Stimulated activated CD8-positive, alpha-beta memory T cell treated with anti-CD3 and anti-CD28 coated beads, Interleukin-15, amount 100 ng/mL, for 24 hours (primary cell): ENCODE measurements at places on chromosomes 11 and 22.

DNA sequence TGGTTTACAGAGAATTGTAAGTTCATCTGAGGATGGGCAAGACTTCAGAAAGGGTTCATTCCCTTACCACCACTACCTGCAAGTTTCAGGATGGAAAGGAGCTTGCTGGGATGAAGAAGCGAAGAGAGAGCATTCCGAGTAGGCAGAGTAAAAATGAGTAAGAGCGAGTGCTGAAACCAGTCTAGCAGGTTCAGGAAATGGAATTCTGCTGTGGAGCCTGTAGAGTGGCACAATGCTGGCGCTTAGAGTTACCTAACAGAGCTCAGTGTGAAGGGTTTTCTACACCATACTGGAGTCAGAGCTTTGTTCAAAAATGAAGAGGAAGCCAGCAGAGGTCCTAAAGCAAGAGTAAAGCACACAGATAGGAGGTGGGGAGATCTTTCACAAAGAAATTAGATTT is 179.2 kb upstream of the ZC3H12C start:
- no peak for DNase-seq

DNA sequence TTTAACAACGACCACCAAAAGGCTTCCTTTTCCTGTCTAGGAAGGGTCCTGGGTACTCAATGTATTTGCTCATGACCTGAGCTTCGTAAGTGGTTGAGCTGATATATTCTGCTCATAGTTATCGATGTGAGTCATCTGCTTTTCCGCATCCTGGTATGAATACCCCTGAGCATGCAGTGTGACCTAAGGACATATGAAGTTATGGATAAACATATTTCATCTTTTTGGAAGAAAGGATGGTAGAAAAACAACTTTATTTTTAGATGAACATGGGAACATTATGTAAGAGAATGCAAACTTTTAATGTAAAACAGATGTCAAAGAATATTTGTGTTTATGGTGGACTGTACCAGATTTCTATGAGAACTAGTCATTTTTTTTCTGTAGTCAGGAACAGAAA is 28.4 kb downstream of the TRPC6 start:
- no peak for DNase-seq

DNA sequence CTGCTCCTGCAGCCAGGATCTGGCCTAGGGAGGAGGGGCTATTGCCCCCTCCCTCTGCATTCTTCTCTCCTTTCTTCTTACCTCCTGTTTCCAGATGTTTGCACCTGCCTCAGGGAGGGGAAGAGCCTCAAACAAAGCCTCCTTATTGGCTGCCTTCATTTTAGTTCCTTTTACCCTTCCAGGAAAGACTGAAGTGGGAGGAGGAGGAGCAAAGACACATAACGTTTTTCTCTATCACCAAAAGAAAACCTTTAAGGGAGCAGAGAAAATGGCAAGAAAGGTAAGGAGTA is 13.3 kb upstream of the CHRM1 start:
- DNase-seq: no peak

- no peak for DNase-seq
Observed at GRCh38 chr11:888310-889212, 22.0 kb downstream of the CHID1 start.

DNA sequence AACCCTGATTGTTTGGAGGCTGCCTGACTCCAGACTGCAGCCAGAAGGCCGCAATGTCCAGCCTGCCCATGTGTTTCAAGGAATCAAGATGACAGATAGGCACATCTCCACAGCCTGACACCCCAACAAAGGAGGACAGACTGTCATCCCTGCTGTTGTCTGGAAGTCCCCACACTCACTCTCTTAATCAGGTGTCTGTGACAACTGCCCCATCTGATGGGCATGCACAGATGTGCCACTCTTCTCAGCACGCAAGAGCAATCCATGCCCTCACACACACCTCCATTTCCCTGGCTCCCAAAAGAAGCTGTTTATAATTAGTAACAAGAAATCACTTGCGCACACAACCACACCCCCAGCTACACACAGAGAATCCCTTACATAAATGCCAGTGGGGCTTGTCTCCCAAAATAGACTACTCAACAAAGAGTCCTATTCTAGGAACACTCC is 117.6 kb downstream of the C11orf58 start:
- DNase-seq: no peak

GRCh38 chr11:128026596-128026995 is 560.8 kb downstream of the ETS1 start:
- no peak for DNase-seq

DNA sequence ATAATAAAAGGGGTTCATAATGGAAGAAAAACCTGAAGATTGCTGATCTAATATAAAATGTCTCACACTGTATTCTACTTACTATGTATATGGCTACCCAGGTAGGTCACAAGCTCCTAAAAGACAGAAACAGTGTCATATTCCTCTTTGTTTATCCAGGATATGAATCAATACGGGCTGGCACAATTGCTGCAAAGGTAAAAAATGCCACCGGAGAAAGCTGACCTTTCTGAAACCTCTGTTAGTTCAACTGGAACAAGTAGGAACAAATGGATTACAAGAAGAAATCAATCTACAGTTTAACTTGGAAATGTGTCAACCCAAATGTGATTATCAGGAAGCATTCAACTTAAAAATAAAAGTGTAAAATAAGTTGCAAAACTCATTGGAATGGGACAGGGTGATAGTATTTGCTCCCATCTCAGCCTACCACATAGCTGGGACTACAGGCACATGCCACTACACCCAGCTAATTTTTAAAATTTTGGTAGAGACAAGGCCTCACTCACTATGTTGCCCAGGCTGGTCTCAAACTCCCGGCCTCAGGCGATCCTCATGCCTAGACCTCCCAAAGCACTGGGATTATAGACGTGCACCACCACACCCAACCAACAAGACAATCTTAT is 27.6 kb downstream of the SLC35F2 start:
- DNase-seq: no peak

DNA sequence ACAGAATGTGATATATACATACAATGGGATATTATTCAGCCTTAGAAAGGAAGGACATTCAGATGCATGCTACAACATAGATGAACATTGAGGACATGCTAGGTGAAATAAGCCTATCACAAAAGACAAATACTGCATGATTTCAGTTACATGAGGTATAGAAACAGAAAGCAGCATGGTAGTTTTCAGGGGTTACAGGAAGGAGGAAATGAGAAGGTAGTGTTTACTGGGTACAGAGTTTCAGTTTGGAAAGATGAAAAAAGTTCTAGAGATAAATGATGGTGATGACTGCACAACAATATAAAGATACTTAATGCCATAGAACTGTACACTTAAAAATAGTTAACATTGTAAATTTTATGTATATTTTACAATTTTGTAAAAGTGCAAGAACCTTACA is 266.7 kb upstream of the C11orf87 start:
- no peak for DNase-seq

GRCh38 chr22:31451709-31452571 is 37.7 kb downstream of the EIF4ENIF1 start:
- no peak for DNase-seq

- no peak for DNase-seq
Observed at GRCh38 chr22:47775686-47776085, 1013.2 kb downstream of the TBC1D22A start.

- DNase-seq: no peak
Observed at GRCh38 chr11:34790620-34791019, 125.6 kb downstream of the APIP start.

DNA sequence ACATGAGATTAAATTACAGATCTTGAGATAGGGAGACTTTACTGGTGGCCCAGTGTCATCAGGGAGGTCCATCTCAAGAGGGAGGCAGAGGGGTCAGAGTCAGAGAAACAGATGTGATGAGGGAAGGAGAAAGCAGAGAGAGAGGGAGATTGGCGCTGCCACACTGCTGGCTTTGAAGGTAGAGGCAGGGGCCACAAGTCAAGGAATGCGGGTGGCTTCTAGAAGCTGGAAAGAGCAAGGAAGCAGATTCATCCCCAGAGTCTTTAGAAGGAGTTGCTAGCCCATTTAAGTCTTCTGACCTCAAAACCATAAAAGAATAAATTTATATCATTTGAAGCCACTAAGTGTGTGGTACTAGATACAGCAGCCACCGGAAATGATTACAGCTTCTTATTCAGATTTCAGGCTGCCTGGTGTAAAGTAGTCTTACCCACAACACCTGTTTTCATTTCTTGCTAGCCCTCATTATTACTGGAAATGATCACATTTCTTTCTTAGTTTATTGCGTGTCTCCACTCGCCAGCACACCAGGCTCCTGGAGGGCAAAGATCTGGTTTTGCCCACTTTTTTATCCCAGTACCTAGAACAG is 12.6 kb upstream of the SERPINH1 start:
- DNase-seq: no peak

DNA sequence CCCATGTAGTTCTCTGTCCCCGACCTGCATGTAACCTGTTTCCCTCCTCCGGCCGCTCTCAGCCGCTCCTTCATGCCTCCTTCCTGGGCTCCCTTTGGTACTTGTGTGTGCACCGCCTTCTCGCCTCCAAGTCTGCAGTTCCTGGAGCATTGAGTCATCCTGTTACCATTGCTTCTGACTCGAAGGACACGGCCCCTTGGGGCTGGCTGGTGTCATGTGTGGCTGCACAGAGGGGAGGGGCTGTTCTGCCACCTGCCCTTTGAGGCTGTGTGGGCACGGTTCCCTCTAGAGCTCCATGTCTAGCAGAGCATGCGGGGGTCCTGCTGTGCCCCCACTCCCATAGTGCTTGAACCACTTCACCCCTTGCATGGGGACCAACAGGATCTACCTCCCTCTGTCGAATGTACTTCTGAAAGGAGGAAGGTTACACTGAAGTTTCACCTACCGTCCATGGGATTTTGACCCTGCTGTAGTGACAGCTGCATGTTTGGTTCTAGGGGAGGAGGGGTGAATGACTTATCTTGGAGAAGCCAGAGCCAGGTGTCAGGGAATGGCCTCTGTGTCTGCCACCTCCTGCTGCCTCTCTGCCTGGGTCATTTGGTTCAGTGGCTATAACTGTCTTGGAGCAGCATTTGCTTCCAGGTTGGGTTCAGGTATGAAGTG is 39.6 kb downstream of the BCR start:
- peak; percentile 25 for DNase-seq

DNA sequence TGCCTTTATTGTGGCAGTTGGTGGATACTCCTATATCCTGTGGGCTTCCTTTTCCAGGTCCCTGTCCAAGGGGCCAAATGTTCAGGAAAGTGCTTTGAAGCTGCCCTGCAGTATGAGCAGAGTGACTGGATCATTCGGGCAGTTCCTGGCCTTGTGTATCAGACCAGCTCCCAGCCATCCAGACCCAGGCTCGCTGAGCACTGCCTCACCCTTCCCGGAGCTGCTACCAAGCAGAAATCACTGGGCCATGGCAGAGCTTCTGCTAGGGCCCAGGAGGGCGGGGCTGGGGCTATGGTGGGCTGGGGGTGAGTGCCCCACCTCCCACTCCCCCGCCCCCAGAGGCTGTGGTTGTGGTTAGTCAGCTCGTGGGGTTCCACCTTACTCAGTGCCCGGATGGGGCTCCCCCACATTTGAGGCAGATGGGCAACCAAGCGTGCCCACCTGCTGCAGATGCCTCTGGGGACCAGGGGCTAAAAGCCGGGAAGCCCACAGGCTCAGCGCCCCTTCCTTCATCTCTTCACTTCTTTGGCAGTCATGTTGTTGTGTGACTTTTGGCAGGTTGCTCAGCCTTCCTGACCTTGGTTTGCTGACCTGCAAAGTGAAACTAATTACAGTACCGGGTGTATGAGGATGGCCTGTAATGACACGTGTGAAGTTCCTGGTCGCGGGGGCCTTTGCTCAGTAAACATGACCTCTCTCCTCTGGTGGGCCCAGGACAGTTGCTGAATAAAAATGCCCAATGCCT is 2.1 kb upstream of the LRRC32 start:
- no peak for DNase-seq

- DNase-seq: no peak
Observed at GRCh38 chr11:27820249-27820648, 120.0 kb upstream of the BDNF start.

- DNase-seq: no peak
Observed at GRCh38 chr11:10377183-10377582, 72.3 kb downstream of the ADM start.

DNA sequence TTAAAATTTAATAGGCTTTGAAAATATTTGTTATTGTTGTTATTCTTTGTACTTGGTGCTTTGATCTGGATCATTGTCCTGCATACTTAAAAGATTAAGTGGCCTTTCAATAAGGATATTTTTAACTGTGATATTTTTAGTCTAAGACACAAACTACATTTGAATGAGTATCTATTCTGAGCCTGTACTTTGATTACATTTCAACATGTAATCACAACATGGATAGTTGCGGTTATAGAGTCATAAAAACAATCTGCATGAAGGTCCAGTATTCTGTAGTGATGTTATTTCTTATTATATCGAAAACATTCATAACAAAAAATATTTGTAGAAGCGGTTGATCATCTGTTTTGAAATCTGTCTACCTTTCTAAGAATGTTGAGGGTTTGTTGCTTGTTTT is 58.6 kb downstream of the HIPK3 start:
- no peak for DNase-seq

GRCh38 chr11:84408946-84409411 is 1122.8 kb upstream of the CCDC90B start:
- DNase-seq: no peak

- no peak for DNase-seq
Observed at GRCh38 chr22:41875531-41876270, 39.2 kb downstream of the SHISA8 start.

DNA sequence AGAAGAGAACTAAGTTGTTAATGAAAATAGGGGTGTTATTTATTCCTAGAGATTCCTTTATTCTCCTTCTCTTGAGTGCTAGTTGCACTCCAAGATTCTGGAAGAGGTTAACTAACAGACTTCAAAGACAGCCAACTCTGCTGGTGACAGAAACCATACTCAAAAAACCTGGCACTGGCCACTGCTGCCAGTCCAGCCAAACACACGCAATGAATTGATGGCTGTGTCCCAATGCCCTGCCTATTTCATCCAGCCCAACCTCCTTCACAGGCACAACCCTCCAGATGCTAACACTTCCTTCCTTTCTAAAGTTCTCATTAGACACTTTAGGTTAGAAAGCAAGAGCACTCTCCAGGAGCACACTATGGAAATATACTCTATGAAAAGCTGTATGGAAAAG is 150.8 kb upstream of the C11orf58 start:
- no peak for DNase-seq

GRCh38 chr11:96101146-96101545 is 177.2 kb upstream of the MTMR2 start:
- no peak for DNase-seq

DNA sequence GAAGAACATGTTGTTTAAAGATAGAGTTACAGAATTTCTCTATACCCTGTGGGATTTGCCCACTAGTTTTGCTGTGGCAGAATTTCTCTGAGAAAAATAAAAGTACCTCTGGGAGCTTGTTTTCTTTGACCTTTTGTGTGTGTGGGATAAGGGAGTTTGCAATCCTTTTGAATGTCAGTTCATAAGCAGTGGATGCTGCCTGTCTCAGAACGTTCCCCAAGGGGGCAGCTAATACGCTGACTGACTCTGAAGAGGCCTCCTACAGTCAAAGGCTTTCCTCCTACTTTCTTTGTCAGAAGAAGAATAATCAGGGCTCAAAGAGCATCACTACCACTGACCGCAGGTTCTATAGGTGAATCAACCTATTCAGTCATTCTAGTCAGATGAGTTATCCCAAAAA is 140.6 kb downstream of the AASDHPPT start:
- DNase-seq: no peak

- no peak for DNase-seq
Observed at GRCh38 chr22:49998718-49999062, 13.9 kb downstream of the IL17REL start.

- no peak for DNase-seq
Observed at GRCh38 chr11:128532572-128533091, 54.7 kb downstream of the ETS1 start.
